ENCODE measurements at places on chromosomes 12 and 14.

DNA sequence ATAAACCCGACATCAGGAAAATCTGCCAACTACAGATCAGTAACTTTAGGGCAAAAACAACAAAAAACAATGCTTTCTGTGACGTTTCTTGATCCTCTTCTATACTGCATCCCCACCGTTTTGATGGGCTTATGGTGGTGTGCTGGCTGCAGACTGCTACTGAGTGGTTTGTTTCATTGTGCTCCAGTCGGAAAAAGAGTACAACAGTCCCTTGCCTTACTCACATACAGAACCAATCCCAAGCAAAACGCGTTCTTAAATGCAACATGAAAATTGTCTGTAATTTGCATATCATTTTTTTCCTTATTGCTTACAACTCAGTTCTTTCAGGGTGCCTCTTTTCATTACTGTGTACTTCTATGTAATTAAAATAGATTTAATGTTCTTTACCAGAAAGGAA lies 2.3 kb downstream of the ETV6 start:
- no peak for DNase-seq

GRCh38 chr14:104870368-104871144 lies 5.5 kb downstream of the CEP170B start:
- peak; percentile 51 for DNase-seq

GRCh38 chr14:44898551-44898950 lies 63.2 kb downstream of the KLHL28 start:
- DNase-seq, result no peak

DNA sequence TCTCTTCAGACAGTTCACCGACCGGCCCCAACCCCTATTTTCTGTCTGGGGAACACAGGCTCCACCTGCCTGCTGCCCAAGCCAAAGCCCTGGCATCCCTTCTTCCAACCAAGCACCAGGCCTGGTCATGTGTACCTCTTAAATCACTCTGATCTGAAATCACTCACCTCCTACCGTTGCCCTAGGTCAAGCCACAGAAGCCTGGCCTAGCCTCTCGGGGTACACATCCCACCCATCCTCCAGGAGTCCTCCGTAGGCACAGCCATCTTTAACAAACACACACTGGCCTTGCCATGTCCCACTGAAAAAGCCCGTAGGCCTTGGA lies 81.8 kb downstream of the IRF2BPL start:
- no peak for DNase-seq

GRCh38 chr12:65556676-65557437 lies 267.4 kb upstream of the HMGA2 start:
- DNase-seq, result peak; percentile 19

DNA sequence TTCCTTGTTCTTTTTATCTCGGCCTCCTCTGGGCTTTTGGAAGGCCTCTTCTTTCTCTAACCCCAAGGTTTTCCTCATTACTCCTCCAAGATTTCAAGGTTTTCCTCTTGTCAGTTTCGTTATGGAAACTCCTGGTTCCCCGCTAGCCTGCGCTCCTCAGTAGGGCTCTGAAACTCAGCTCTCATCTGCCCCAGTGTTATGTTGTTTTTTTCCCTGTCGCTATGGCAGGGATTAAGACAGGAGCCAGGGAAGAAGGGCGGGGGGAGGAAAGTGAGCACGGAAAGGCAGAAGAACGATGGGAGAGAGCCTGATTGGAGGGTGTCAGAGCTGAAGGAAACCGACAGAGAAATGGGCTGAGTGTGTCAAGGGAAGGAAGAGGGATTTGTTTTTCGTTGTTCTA lies 26.5 kb upstream of the JDP2 start:
- DNase-seq, result no peak

DNA sequence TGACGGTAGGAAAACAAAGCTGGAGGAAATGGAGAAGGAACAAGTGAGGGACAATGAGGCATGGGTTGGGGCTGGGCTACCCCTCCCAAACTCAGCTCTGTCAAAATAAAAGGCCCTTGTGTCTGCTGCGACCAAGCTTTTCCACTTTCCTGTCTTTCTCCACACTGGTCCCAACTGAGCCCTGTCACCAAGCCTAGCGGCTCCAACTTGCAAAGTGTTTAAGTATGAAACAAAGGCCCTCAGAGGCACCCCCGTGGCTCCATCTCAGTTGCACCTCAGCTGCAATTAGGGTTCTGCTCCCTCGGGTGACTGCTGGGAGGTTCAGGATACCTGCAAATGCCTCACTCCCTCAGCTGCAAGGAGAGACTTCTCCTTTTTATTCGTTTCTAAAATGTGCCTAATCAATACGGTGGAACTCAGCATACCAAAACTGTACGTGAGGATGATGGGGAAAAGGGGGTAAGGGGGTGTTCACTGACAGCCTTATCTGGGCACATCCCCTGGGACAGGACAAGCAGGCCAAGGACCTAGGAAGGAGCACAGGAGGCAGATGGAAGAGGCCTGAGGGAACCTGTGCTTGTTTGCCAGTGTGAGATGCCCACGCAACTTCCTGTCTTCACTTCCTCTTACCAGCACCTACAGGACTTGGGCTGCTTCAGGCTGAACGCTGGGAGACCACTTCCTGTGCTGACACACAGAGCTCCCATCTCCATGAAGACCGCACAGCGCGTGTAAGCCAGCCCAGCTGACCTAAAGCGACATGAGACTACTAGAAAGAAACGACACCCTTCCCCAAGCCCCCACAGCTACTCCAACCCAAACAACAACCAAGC lies 8.9 kb downstream of the VAMP1 start:
- peak; percentile 71 for DNase-seq

- no peak for DNase-seq
Observed at GRCh38 chr12:93750056-93750455, 72.9 kb downstream of the CRADD start.

DNA sequence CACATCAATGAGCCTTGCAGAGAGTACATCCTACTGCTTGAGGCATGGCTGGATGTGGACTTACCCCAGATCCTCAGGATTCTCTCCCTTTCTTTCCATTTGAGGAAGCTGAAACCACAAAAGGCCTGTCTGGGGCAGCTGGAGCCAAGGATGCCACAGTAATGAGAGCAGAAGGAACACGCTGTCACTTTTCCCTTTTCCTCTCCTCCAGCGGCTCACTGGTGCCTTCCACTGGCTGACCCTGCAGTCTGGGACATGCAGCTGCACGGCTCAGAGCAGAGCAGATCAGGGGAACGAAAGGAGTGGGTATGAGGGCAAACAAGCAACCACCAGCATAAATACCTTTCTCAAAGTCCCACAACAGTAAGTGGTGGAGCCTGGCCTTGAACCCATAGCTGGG lies 78.2 kb downstream of the GAS2L3 start:
- DNase-seq, result no peak

GRCh38 chr12:125440399-125440798 lies 375.2 kb downstream of the AACS start:
- no peak for DNase-seq

- no peak for DNase-seq
Observed at GRCh38 chr14:101758913-101759593, 2.5 kb upstream of the PPP2R5C start.

GRCh38 chr14:22974530-22975313 lies 7.6 kb downstream of the AJUBA start:
- no peak for DNase-seq

DNA sequence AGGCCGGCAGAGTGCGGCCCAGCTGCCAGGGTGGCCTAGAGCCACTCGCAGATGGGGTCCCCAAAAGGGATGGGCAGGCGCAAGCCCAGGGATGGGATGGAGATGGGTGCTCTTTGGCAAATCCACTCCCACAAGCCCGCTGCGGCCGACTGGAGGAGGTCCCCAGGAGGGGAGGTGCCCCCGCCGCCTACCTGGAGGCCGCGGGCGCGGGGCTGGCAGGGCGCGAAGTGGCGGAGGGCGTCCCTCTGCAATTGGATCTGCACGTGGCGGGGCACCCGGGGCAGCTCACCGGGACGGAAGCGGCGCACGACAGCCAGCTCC lies 730 bp downstream of the PPP1R3E start:
- DNase-seq, result no peak

GRCh38 chr14:30108975-30109700 lies 181.5 kb upstream of the PRKD1 start:
- DNase-seq, result no peak

- DNase-seq, result no peak
Observed at GRCh38 chr12:119744900-119745606, 77.1 kb downstream of the PRKAB1 start.

GRCh38 chr12:79151956-79152355 lies 287.4 kb downstream of the SYT1 start:
- no peak for DNase-seq

DNA sequence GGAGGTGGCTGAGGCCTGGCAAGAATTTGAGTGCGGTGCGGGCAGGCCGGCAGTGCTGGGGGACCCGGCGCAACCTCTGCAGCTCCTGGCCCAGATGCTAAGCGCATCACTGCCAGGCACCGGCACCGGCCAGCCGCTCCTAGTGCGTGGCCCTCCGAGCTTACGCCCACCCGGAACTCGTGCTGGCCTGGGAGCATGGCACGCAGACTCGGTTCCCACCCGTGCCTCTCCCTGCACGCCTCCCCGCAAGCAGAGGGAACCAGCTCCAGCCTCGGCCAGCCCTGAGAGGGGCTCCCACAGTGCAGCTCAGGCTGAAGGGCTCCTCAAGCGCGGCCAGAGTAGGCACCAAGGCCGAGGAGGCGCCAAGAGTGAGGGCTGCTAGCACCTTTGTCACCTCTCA lies 63.7 kb downstream of the CCDC60 start:
- no peak for DNase-seq

GRCh38 chr14:68936476-68936875 lies 42.6 kb downstream of the ACTN1 start:
- no peak for DNase-seq

GRCh38 chr14:105414456-105415371 lies 4.9 kb upstream of the MTA1 start:
- DNase-seq, result peak; percentile 49

DNA sequence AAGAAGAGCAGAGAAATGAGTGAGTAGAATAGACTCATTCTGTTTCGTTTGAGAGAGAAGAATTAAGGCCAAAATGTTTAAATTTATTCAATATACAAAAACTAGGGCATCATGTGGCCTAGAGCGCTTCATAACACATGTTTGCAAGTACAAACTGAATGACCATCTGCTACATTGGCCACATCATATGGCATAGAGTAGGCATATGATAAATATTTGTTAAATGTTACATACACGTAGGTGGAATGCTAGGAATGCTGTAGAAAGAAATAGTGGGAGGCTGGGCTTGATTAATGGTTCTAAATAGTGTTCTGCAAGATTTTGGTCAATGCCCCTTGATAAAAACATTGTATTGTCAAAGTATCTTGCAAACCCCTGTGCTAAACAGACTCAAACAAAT lies 10.8 kb downstream of the MGP start:
- no peak for DNase-seq

GRCh38 chr14:104390941-104391901 lies 188.3 kb upstream of the C14orf180 start:
- DNase-seq, result no peak

DNA sequence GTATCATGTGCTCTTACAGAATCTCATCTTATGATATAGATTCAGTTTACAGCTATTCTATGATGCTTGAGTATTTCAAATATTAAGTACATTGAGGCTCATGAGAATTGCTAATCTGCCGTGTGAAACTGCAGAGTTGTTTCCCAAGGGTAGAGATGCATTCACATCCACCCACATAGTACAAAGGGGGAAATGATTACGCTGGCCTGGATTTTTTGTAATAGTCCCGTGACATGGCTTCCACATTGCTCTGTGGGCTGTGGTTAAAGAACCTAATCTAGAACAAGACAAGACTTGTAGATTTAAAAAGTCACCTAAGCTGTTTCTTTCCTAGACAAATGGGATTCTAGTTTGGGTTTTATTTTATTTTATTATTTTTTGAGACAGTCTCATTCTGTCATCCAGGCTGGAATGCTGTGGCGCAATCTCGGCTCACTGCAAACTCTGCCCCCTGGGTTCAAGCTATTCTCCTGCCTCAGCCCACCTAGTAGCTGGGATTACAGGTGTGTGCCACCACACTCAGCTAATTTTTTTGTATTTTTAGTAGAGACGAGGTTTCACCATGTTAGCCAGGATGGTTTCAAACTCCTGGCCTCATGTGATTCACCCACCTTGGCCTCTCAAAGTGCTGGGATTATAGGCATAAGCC lies 13.0 kb upstream of the RIOX1 start:
- DNase-seq, result no peak

DNA sequence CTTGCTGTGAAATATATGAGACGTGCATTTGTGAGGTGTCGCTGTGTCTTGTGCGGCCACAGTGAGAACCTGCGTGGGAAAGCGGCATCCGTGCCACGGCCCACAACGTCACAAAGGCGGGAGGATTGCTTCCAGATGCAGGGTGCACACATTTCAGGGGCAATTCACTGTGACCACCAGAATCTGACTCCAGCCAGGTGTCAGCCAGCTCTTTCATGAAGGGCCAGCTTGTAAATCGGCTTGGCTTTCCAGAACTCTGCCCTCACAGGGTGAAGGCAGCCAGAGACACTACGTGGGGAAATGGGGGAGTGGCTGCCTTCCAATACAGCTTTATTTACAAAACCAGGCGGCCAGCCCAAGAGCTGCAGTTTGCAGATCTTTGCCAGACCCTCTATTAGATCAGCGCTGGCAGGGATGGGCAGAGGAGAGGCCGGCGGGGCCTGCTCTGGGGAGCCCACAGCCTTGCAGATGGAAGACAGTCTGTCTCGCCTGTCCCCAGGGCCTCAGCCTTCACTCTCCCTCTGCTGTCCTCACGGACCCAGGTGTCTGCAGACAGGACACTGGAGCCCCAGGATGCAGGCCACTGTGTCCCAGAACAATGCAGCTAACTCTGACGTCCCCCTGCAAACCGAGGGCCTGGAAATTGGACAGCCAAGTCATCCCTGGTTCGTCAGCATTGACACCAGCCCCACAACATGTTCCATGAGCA lies 53.5 kb downstream of the ADGRD1 start:
- DNase-seq, result no peak

- DNase-seq, result no peak
Observed at GRCh38 chr14:49408187-49408933, 177.8 kb downstream of the RPS29 start.

- DNase-seq, result no peak
Observed at GRCh38 chr12:129687731-129688130, 216.1 kb downstream of the TMEM132D start.

GRCh38 chr14:98208211-98208611 lies 1063.8 kb downstream of the BCL11B start:
- DNase-seq, result no peak

DNA sequence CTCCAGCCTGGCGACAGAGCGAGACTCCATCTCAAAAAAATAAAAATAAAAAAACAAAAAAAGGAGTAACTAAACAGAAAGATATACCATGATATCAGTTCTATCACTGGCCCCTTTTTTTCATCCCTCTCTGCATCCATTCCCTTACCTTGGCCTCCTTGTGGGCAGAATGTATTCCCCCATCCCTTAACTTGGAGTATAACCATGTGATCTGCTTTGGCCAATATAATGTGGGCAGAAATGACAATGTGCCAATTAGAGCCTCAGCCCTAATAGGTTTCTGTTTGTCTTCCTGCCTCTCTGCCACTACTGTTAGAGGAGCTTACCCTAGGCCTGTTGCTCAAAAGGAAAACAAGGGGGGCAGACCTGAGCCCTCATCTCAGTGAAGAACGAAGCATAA lies 23.8 kb downstream of the GSC start:
- no peak for DNase-seq

GRCh38 chr12:63882844-63883243 lies 38.3 kb downstream of the SRGAP1 start:
- no peak for DNase-seq
